Chondrocyte (in vitro differentiated cells): ENCODE measurements at places on chromosomes 4 and X.

- DNase-seq = no peak
Observed at GRCh38 chrX:39165185-39165584, 363.9 kb downstream of the MID1IP1 start.

DNA sequence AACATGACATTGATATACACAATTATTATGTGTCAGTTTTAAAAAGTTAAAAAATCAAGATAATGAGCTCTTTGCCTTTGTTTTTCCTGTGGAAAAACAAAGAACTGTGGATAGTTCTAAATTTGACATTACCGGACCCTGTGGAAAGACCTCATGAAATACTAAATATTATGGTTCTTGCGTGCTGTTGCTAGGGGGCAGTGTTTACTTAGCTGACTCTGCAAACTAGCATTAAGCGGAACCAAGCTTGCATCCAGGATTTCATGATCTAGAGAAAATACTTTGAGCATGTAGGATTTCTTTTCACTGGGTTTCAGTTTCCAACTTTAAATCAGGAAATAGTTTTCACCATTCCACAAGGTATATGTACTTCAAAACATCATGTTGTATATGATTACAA is 33.6 kb downstream of the CLCN4 start:
- no peak for DNase-seq

- no peak for DNase-seq
Observed at GRCh38 chrX:44514272-44514671, 28.4 kb downstream of the FUNDC1 start.

GRCh38 chr4:139902321-139903320 is 237.0 kb downstream of the MGST2 start:
- DNase-seq = no peak

GRCh38 chrX:1527457-1527856 is 9.5 kb downstream of the P2RY8 start:
- DNase-seq = no peak

DNA sequence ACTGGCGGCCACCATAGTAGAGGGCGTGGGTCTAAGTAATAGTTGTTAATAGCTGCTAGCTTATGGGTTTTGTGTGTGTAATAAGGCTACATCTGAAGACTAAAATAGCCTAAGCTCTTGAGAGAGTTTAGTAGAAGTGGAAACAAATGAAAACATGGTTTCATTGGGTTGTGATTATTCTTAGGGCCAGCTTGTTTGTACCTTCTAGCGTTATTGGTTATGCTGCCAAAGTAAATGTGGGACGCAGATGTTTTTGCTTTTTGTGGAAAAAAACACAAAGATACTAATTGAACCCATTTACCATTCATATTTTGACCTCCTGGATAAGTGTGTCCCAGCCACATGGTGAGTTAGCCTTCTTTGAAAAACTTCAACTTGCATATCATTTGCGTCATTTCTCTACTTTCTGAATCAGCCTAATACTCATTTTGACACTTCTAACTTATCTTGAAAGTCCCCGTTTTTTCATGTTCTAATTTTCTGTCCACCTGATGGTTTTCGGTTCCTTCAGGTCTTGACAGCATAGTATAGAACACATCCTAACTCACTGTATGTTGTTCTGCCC is 305.3 kb downstream of the FRMPD4 start:
- no peak for DNase-seq

DNA sequence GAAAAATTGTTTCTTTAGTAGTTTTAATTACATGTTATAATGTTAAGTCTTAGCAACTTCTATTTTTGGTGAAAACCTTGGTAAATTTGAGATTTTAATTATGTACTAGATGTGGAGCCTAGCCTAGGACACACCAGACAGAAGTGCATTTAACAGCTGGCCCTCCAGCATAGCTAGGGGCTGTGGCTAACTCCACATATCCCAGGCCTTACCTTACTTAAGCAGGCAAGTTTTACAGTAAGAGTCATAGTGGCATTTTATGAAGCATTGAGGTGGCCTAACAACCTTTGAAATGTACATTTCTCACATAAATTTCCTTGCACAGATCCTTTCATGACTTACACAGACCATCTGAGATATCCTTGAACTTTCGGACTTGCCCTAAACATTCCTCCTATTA is 71.6 kb upstream of the C4orf54 start:
- no peak for DNase-seq

- DNase-seq = no peak
Observed at GRCh38 chr4:48073567-48074103, 57.1 kb downstream of the NIPAL1 start.

GRCh38 chr4:1019729-1020470 is 8.5 kb downstream of the FGFRL1 start:
- DNase-seq = no peak

GRCh38 chrX:70049925-70050324 is at the start of gene AWAT2:
AWAT2 (minus strand) TSS chrX:70049938; CDS start chrX:70049932, 6 bp downstream.
- no peak for DNase-seq

- no peak for DNase-seq
Observed at GRCh38 chr4:15913631-15913970, 24.9 kb downstream of the FGFBP1 start.

DNA sequence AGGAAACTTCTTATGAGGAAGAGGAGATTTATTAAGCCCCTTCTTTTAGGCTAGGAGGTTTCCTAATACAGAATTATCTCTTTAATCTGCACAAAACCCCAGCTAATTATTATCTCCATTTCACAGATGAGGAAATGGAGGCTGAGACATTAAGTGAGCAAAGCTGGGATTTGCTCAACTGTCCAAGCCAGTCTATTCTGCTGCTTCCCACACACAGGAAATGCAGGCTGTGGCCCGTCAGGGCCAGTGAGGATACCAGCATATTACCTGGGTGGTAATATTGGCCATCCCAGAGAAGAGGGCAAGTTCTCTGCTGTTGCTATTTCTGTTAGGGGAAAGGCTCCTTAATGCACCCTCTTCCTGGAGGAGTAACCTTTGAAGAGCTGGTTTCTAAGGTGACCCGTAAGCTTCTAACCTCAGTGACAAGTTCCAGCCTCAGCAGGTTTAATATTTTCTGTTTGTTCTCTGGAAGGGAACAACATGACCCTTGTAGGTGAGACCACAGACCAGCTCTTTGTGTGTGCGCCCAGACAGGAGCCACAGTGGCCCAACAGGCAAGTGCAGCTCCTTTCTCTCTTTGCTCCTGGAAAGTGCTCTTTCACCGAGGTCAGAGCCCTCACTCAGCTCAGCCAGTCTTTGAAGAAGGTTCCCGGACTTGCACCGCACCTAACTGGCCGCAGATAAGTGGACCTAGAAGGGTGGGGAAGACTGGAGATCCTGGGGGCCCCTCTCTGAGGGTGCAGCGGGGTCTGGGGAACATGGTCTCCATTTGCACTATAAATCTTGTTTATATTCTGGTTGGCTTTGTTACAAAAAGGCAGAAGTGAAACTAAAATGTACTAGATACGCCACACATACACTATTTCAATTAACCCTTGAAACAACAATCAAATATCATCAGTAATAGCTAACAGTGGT is 35.5 kb downstream of the TBC1D9 start:
- no peak for DNase-seq

GRCh38 chrX:70169281-70169680 is 8.0 kb upstream of the DGAT2L6 start:
- DNase-seq = no peak

GRCh38 chrX:12582649-12583048 is 208.6 kb upstream of the PRPS2 start:
- DNase-seq = no peak

DNA sequence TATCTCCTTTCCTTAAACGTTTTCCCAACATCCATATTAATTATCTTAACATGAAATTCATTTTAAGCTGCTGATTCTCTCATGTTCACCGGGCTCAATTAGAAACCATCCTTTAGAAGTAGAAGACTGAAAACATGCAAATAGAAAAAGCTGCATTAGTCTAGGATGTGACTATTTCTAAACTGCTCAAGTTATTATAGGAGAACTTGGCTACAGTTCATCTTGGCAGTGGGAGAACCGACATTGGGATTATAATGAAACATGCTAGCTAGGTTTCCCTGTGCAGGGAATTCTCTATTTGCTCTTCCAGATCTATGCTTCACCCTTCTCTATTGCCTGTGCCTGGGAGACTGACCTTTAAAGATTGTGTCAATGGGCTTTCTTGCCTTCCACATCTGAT is 151.0 kb upstream of the PPARGC1A start:
- no peak for DNase-seq

GRCh38 chr4:4625488-4625887 is 83.6 kb upstream of the STX18 start:
- no peak for DNase-seq

GRCh38 chrX:129908636-129909035 is 2.7 kb downstream of the UTP14A start:
- no peak for DNase-seq

DNA sequence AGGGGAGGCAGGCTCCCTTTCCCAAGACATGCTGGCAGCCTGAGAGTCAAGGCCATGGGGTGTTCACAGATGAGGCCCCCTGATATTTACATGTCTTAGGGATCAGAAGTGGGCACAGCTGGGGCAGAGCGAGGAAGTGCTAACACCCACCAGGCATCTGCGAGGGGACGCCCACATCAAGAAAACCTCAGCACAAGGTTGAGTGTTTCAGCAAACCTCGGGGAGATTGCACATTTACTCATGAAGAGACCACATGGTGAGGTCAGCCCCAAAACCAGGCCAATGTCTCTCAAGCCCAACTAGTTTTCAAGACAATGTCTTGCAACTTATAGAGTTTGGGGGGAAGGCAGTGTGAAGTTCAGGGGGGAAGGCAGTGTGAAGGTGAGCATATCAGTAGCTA is 55.2 kb downstream of the CLNK start:
- DNase-seq = no peak

DNA sequence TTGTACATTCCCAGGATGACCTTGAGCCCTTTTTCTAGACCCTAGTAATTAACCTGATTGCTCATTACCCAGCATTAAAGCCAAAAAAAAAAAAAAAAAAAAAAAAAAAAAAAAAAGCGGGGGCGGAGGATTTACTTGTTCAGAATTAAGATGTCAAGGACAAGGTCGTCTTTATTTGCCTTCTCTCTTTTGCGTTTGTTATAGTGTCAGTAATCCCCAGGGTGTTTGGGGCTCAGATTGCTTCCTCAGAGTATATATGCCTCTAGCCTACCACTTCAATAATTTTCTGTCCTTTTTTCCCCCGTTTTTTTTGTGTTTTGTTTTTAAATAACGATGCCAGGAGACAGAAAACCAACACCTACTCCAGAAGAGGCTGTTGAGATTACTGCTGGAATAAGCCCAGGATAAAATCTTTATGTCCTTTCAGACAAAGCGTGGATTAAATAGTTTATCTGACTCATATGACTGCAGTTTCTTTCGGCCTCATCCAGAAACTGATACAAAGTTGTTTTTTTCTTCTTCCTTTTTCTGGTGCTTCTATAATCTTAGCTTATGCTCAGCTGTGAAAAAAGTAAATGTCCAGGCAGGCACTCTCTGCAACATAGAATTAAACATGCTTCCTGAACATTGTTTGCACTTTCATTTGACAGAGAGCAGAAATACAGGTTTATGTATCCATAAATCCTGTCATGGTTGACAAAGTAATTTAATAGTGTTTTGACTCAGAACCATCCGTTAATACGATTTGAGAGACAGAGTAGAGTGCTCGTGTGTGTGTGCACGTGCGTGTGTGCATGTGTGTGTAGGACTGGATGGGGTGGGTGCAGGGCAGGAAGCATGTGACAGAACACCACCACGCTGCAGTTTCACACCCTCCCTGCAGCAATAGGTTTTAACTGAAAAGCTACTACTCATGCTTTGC is 138.6 kb downstream of the AFF1 start:
- no peak for DNase-seq

DNA sequence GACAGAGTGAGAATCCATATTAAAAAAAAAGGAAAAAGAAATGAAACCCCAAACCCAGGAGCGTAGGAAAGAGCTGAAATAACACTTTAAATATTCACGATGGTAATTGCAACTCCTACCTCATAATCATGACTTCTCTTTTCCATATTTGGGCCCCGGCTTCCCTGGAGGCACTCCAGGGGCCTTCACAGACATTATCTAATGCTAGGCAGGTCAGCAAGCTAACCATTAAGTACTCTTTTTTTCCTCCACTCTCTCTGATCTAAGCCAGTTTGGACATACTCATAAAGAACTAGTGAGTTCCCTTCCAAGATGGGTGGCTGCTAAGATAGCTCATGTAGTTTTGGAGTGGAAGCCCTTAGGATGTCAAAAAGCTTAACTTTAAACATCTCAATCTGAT is 83.2 kb downstream of the SH3KBP1 start:
- DNase-seq = no peak
